ENCODE measurements at places on chromosomes 7 and 10.

- no peaks in the 10 kb centered on the region for H3K27me3 ChIP-seq
- DNase-seq = no peak
- H3K4me1 ChIP-seq = peaks cover 15% of the 10 kb centered on the region
These were observed 45.5 kb downstream of the CTBP2 start for GRCh38 chr10:125114761-125115391.

DNA sequence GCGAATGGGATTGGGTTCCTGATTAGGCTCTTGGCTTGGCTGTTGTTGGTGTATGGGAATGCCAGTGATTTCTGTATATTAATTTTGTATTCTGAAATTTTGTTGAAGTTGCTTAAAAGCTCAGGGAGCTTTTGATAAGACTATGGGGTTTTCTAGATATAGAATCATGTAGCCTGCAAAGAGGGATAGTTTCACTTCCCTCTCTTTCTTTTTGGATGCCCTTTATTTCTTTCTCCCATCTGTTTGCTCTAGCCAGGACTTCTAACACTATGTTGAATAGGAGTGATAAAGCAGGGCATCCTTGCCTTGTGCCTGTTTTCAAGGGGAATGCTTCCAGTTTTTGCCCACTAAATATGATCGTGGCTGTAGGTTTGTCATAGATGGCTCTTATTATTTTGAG lies 40.4 kb upstream of the MPP7 start:
- no peaks in the 10 kb centered on the region for H3K36me3 ChIP-seq
- no peak for DNase-seq
- H3K27ac ChIP-seq = no peak overlapping the region
- H3K27me3 ChIP-seq = no peaks in the 10 kb centered on the region

DNA sequence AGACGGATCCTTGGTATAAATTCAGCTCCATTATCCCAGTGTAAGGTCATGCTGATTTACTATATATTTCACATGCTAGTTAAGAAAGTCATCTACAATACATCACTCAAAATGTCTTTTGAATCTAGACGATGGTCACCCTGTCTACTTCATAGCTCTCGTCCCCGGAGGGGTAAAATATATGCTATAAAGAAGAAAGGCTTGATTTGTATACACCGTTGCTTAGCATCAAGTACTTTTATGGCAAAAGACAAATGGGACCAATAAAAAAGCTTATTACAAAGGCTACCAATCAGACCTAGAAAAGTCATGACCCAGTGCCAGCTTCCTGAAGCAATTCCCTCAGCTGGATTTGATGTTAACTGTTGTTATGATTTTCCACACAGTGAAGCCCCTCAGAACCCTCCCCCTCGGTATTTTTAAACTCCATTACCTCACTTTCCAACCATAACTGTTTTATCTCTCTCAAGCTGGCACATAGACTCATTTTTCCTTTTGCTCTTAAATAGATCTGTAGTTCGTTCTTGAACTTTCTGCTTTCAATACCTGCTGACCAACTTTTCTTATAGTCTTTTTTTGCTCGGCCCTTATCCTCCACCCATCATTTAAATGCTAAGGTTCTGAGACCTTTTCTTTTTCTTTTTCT lies 104.9 kb downstream of the DOCK4 start:
- no peak overlapping the region for H3K27ac ChIP-seq
- DNase-seq = no peak
- no peaks in the 10 kb centered on the region for H3K4me1 ChIP-seq

DNA sequence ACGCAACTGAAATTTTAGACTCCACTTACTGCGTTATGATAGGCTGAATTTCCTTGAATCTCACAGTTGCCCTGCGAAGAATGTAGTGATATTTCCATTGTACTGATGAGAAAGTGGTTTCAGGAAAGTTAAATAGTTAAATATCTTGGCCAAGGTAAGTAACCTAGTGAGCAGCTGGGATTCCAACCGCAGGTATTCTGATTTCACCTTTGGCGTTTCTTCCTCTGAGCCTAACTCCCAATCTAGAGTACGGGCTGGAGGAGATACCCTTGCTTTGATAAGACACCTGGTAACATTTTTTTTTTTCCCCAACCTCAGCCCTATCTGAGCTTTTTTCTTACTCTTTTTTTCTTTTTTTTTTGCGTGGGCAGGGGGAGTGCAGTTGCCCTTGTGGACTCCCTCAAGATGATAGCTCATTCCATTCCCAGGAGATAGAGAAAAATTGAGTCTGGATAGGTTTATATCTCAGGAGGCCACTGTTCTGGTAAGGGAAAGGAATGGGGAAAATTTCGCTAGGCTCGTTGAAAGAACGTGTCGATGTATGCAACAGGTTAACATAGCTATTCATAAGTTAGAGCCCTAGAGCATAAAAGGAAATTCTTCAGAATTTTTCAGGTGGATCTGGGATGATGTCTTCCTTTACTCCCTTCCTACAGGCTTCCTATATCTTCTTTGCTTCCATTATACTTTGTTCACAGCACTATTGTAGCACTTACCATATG lies 3.1 kb upstream of the TAS2R38 start:
- H3K27me3 ChIP-seq = no peaks in the 10 kb centered on the region
- H3K27ac ChIP-seq = no peak overlapping the region
- no peaks in the 10 kb centered on the region for H3K4me1 ChIP-seq
- H3K36me3 ChIP-seq = no peaks in the 10 kb centered on the region

- H3K27me3 ChIP-seq = no peaks in the 10 kb centered on the region
- H3K27ac ChIP-seq = no peak overlapping the region
- no peak for DNase-seq
- H3K36me3 ChIP-seq = no peaks in the 10 kb centered on the region
- no peaks in the 10 kb centered on the region for H3K4me1 ChIP-seq
- H3K4me3 ChIP-seq = no peak overlapping the region
These were observed 133.3 kb upstream of the DGKB start for GRCh38 chr7:15035814-15036213.

- peak overlapping the region; percentile 45 for H3K27ac ChIP-seq
- no peak for DNase-seq
- H3K27me3 ChIP-seq = no peaks in the 10 kb centered on the region
- H3K4me1 ChIP-seq = peaks cover 47% of the 10 kb centered on the region
These were observed 40.9 kb downstream of the SMURF1 start for GRCh38 chr7:99102809-99103690.

DNA sequence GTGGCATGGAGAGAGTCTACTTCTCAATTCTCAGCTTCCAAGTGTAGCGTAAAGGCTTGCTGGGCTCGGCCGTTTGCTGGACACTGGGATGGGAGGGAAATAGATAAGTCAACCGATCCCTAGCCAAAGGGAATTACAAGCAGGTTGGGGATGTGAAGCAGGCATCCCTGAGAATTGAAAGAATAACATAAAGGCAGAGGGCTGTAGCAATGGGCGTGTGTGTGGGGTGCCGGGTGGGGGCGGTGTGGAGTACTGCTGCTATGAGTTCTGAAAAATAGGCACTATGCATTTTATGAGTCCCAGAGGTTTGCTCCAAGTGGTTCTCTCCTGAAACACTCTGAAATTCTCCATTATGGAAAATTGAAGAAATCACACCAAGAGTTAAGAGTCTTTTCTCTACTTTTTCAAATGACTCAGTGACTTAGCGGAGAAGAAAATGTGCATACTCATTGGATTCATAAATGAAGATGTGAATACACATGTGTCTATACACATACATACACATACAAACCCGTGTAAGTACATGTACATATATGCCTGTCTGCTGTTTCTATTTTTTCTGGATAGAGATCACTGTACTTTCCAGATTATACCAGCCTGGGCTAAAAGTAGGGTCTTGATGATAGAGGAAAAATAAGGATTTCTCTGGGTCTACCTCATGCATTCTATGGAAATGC lies 65.4 kb downstream of the ADRA2A start:
- H3K4me3 ChIP-seq = no peak overlapping the region
- no peaks in the 10 kb centered on the region for H3K4me1 ChIP-seq
- H3K27ac ChIP-seq = no peak overlapping the region
- DNase-seq = no peak
- H3K36me3 ChIP-seq = no peaks in the 10 kb centered on the region

- no peaks in the 10 kb centered on the region for H3K36me3 ChIP-seq
- DNase-seq = no peak
- H3K4me1 ChIP-seq = no peaks in the 10 kb centered on the region
- no peaks in the 10 kb centered on the region for H3K27me3 ChIP-seq
These were observed 44.9 kb downstream of the DRGX start for GRCh38 chr10:49350846-49351532.

DNA sequence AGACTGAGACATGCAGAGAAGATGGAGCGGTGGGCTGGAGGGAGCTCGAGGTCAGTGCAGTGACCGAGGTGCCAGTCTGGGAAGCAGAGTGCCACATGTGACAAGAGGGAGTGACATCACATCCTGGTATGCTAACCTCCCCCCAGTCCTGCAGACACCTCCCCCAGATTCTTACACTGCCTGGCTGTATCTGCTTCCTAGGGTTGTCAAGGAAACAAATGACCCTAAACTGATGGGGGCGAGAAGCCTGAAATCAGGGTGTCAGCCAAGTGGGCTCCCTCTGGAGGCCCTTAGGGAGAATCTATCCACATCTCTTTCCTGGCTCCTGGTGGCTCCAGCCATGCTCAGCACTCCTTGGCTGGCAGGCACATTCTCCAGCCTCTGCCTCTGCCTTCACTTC lies 316.1 kb upstream of the ZMIZ1 start:
- no peak for DNase-seq
- H3K27ac ChIP-seq = no peak overlapping the region
- peaks cover 19% of the 10 kb centered on the region for H3K4me1 ChIP-seq
- H3K4me3 ChIP-seq = no peak overlapping the region
- no peaks in the 10 kb centered on the region for H3K27me3 ChIP-seq

DNA sequence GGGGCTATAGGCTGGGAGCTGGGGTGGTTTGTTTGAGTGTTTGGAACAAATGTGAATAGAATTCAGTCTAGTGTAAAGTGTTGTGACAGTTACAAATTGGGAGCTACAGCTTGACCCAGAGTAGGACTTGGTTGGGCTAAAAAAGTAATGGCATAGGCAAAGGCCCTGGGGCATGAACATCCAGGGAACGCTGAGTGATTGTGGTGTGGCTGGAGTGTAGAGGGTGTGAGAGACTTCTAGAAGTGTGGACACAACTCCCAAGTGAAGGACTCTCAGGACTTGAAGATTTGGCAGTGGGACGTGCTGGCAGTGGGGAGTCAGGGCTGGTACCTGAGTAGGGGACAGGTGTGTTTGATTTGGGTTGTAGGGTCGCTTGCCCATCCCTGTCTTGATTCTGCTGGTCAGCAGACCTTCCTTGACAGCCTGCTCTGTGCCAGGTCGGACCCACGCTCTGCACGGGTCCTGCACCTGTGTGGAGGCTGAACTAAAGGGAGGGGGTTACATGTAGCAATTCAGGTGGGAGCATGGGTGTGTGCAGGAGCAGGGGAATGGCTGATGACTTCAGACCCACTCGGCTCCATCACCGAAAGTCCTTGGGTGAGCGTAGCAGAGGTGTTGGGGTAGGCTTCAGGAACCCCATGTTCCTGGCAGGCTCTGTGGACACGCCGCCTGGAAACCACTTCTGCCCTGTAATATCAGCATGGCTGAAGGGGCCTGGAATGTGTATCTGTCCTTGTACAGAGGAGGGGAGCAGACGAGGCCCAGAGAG lies 43.3 kb downstream of the ZMIZ1 start:
- H3K4me3 ChIP-seq = no peak overlapping the region
- H3K4me1 ChIP-seq = peaks cover 37% of the 10 kb centered on the region
- DNase-seq = no peak
- peak overlapping the region; percentile 77 for H3K27ac ChIP-seq

GRCh38 chr7:153832160-153832559 lies 220.0 kb upstream of the DPP6 start:
- H3K36me3 ChIP-seq = no peaks in the 10 kb centered on the region
- no peak overlapping the region for H3K4me3 ChIP-seq
- no peak for DNase-seq

- no peak overlapping the region for H3K4me3 ChIP-seq
- H3K27me3 ChIP-seq = no peaks in the 10 kb centered on the region
- no peak for DNase-seq
- H3K27ac ChIP-seq = peak overlapping the region; percentile 77
- no peaks in the 10 kb centered on the region for H3K36me3 ChIP-seq
These were observed 55.9 kb downstream of the ITIH5 start for GRCh38 chr10:7610651-7611389.

GRCh38 chr10:111075577-111076185 lies 1.1 kb upstream of the ADRA2A start:
- no peak overlapping the region for H3K4me3 ChIP-seq
- no peak overlapping the region for H3K27ac ChIP-seq
- H3K4me1 ChIP-seq = peaks cover 31% of the 10 kb centered on the region
- H3K36me3 ChIP-seq = no peaks in the 10 kb centered on the region
- peaks cover 14% of the 10 kb centered on the region for H3K27me3 ChIP-seq

DNA sequence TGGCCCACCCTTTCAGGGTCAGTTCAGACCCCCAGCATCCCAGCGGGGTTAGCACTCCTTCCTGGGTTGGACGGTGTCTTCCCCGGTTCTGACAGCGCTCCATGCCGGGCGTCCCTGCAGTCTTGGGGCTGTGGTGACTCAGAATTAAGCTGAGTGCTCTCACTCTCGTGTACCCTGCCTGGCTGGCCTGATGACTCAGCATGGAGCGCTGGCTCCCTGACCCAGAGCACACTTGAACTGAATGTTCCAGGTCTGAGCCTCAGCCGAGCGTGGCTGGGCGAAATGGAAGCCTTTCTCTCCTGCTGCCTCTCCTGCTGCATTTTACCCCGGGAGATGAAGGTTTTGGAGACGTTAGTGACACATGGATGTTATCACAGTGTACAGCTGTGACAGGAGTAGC lies 7.1 kb downstream of the BAG3 start:
- H3K4me1 ChIP-seq = peaks cover 74% of the 10 kb centered on the region
- H3K27ac ChIP-seq = peak overlapping the region; percentile 100
- H3K27me3 ChIP-seq = no peaks in the 10 kb centered on the region
- H3K36me3 ChIP-seq = peaks cover 38% of the 10 kb centered on the region

DNA sequence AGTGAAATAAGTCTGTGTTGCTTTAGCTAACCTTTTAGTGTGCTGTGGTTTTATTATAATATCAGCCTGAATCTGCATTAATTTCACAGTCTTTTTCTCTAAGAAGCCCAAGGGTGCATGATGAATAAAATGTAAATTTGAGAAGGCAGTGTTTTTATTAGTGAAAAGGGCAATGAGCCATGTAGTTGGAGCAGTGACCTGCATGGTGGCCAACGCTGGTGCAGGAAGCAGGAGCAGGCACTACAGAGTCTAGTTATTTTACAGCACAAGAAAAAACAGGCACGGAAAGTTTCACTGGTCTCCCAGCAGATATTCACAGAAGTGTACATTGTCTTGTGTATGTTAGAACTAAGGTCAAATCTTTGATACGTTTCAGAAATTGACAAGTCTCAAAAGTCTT lies 247.8 kb downstream of the CELF2 start:
- no peak overlapping the region for H3K27ac ChIP-seq
- no peaks in the 10 kb centered on the region for H3K36me3 ChIP-seq

GRCh38 chr7:113159746-113160339 lies 41.5 kb upstream of the SMIM30 start:
- no peaks in the 10 kb centered on the region for H3K4me1 ChIP-seq
- H3K27ac ChIP-seq = no peak overlapping the region
- DNase-seq = no peak
- H3K27me3 ChIP-seq = no peaks in the 10 kb centered on the region

DNA sequence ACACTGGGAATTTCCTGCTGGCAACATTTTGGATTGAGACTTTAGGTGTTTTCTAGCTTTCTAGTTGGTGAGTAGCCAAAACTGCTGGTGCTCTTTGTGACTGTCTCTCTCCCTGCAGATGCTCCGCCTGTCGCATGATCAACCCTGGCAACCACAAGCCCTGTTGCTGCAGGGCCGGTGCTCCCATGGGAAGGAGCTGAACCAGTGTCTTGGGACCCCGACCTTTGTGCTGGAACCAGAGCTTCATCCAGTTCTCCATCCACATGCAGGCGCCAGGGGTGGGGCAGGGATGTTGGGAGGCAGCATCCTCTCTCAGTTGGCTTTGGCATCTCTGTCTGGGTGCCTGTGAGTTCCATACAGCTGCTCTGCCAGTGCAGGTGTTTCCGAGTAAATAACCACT lies 306.2 kb upstream of the MKI67 start:
- DNase-seq = no peak
- H3K27me3 ChIP-seq = no peaks in the 10 kb centered on the region
- H3K27ac ChIP-seq = no peak overlapping the region
- H3K4me1 ChIP-seq = no peaks in the 10 kb centered on the region

Measured in esophagus squamous epithelium (tissue), 5 donors.